ENCODE measurements at places on chromosomes 12 and 14.

GRCh38 chr14:33356181-33356580 lies 417.5 kb downstream of the NPAS3 start:
- DNase-seq = no peak

DNA sequence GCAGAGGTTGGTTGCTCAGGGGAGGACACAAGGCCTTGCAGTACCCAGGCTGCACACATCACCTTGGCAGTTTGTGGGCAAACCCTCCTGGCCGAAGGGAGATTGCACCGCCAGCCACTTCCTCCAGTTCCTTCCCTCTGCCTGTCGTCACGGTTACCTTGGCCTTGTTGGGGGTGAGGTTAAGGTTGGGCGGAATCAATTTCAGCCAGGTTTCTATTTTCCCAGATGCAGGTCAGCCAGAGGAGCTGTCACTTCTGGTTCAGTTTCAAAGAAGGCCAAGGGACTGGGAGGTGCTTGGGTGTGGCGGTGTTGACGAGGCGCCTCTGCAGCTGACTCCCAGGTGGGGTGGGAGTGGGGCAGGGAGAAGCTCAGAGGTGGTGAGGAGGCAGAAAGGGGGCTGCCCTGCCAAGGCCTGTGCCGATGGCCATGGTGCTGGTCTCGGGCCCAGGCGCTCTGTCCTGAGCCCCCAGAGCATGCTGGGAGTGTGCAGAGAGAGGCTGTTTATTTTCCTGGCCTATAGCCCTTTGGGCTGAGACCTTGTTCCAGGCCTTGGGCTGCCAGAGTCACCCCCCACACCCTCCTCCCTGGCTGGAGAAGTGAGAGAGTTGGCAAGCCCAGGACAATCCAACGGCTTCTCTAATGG lies 31.4 kb downstream of the JDP2 start:
- no peak for DNase-seq

GRCh38 chr14:69427596-69427995 lies 29.1 kb downstream of the SLC39A9 start:
- no peak for DNase-seq

DNA sequence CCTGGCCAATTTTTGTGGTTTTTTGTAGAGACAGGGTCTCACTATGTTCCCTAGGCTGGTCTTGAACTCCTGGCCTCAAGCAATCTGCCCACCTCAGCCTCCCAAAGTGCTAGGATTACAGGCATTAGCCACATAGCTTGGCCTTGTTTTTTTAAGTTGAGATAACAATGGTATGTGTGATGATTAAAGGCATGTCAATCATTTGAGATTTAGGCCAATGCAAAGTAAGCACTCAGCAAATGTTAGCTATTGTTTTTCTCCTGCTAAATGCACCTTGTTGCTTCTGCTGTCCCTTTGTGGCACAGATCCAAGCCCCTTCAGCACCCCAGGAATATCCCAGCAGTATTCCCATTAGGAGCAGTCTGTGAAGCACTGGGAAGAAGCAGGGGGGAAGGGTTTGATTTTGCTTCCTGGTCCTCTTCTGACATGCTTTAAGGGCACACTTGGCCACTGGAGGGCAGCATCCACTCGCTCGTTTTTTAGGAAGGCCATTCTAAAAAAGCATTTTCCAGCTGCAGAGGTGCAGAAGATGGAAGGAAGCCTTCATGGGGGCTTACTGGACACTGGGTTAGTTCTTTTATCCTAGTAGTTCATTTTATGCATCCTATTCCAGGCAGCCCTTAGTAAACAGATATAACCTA lies 70.2 kb upstream of the ZFP36L1 start:
- DNase-seq = peak; percentile 90

DNA sequence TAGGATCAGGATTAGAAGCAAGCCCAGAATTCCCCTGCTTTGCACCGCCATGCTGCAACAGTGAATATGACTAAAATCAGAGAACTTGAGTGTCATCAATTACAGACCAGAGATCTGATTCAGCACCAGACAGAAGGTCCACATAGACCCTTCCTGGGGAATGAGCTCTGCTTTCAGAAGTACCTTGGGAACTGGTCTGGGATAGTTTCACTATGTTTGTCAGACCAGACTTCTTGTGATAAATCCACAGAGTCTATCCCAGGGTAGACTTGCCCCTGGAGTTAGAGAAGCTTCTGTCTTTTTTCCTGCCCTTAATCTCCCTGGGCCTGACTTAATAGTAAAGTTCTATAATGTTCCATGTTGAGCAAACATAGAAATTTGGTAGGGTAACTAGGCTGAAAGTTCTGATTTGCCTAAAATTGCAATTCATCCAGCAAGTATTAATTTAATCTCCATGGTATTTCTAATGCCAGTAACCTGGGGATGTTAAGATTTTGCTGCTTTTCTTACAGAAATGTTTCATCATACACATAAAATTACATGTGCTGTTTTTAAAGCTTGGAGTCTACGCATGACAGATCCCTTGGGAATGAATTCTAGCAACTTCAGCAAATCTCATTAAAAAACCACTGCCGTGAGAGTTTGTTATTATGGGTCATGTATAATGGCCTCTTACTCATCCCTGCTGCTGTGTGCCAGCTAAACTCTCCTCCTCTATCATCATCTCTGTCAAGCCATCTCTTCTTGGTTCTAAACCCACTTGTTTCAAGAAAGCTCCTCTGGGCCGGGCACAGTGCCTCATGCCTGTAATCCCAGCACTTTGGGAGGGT lies 61.3 kb upstream of the METAP2 start:
- DNase-seq = peak; percentile 88

- DNase-seq = no peak
Measured at GRCh38 chr12:121273364-121273896, 23.1 kb downstream of the CAMKK2 start.
